ENCODE measurements at places on chromosomes 6 and 20.

- DNase-seq = peak; percentile 41
Measured at GRCh38 chr6:166420351-166420750, 37.6 kb upstream of the MPC1 start.

DNA sequence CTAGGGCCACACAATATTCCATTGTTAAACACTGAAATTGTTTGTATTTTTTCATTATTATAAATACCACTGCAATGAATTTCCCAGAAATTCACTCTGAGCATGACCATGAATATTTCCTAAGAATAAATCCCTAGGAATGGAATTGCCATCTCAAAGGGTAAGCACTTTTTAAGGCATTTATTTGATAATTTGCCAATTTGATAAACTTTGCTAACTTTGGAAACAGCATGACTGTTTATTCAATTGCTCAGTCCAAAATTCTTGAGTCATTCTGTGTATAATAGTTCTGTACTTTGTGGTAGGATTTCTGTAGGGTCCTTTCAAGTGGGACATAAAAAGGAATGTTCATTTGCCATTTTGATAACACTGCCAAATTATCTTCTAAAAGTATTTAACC lies 44.2 kb upstream of the TOX2 start:
- DNase-seq = no peak

GRCh38 chr20:34180460-34181120 lies 60.6 kb upstream of the ASIP start:
- no peak for DNase-seq

DNA sequence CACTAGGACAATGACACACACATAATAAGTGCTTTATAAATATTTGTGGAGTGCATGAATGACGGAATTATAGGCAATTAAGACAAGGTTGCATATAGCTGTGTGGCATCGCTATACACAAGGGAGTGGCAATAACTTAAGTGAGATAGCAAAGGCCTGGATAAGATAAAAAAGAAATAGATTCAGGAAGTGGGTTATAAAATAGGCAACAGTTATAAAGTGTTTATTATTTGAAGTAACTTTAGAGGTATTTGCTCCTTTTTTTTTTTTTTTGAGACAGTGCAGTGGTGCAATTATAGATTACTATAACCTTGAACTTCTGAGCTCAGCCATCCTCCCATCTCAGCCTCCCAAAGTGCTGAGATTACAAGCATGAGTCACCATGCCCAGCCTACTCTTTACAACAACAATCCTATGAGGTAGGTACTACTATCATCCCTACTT lies 75.9 kb upstream of the LOC128125822 start:
- DNase-seq = no peak

All from tibial artery (tissue), 4 donors.